ENCODE measurements at places on chromosomes 3 and 15. TPM values are rescaled to one million over a fixed set of nuclear protein-coding genes. Genes with fewer than 3 reads are reported as not detected.

DNA sequence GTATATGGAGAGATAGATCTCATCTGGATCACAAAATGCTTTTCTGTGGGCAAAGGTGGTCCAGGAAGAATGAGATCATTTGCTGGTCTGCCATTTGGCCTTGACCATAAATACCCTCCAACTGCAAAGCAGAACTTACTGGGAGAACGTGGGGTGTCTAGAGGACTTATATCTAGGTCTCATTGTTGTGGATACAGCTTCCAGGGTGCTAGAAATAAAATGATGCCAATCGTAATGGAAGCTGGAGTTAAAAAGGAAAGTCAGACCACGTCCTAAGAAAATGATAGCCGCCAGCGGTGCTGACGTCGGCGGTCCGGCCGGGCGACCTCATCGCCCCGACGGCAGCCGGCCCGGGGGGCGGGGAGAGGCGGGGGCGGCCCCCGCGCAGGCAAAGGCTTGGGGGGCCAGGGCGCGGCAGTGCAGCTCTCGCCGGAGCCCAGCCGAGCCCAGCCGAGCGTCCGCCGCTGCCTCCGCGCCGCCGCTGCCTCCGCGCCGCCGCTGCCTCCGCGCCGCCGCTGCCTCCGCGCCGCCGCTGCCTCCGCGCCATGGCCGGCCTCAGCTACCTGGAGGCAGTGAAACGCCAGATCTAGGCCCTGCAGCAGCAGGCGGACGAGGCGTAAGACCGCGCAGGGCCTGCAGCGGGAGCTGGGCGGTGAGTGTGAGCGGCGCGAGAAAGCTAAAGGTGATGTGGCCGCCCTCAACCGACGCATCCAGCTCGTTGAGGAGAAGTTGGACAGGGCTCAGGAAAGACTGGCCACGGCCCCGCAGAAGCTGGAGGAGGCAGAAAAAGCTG is 89.5 kb downstream of the EOMES start:
- peak; percentile 88 for ATAC-seq

DNA sequence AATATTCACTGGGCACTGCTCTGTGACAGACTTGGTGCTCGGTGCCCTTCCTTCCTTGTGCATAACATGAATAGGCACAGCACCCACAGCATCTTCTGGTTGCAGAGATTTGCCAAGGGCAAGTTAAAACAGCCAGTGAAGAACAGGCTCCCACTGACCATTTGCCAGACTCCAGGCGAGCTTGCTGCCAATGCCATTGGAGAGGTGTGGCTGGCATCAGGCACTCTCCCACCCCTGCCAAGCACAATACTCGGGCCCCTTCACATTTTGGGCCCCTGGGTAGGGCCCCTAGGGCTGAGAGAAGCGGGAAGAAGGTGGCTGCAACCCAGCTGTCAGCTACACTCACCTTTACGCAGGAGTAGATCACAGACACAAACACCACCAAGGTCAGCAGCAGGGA is 112.1 kb downstream of the SEC22A start:
- ATAC-seq: no peak

Gene PCLAF
- total RNA-seq: 3.4 TPM

- no peak for ATAC-seq
Measured at GRCh38 chr3:151276687-151277042, 1.7 kb downstream of the P2RY14 start.

DNA sequence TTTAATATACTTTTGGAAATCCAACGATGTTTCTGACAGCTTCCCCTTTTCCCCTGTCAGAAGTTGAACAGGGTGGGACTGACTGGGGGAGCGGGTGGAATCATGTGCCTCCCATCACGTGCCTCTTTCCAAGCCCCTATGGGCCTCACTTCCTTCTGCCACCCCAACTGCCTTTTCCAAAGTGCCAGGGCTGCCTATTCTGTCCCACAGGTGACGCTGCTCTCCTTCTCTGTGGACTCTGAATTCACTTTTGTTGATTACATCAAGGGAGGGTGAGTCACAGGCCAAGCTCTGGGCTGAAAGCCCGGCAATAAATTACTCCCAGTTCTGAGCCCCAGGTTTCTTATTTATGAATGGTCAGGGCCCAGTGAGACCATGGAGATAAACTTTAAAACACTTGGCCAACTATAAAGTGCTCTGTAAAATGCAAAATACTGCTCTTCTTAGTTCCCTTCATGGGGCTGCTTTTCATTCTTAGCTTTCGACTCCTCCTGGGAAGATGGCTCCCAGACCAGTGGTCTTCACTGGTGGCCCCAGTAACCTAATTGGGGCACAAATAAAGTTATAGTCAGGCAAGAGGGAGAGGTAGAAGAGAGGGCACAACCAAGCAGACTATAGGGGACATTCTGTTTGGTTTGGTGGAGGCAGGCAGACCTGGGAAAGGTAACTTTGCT is 12.3 kb downstream of the CPNE9 start:
- peak; percentile 100 for ATAC-seq

DNA sequence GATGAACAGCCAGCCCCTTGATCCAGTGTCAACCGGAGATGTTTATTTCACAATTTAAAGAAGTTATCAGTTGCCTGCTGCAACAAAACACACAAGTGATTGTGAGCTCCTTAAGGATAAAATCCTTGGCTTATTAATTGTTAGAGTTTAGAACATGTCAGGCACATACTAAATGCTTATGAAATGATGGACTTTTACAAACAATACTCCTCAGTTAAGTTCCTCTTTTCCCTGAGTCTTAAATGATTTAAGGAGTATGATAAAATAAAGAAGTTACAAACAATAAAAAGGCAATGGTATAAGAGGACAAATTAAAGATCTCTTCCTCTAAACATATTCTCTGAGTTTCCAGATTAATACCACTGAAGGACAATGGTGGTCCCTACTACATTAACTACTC is 5.7 kb downstream of the GHSR start:
- no peak for ATAC-seq

- no peak for ATAC-seq
Measured at GRCh38 chr3:127779747-127780146, 42.6 kb downstream of the MGLL start.

- no peak for ATAC-seq
Measured at GRCh38 chr3:185594073-185594472, 8.0 kb downstream of the SENP2 start.

All from motor neuron (in vitro differentiated cells).